ENCODE measurements at places on chromosomes 4 and X.

GRCh38 chr4:72449705-72450104 lies 119.3 kb downstream of the ADAMTS3 start:
- DNase-seq, result no peak

- DNase-seq, result no peak
Observed at GRCh38 chr4:55398966-55399365, 3.2 kb downstream of the TMEM165 start.

DNA sequence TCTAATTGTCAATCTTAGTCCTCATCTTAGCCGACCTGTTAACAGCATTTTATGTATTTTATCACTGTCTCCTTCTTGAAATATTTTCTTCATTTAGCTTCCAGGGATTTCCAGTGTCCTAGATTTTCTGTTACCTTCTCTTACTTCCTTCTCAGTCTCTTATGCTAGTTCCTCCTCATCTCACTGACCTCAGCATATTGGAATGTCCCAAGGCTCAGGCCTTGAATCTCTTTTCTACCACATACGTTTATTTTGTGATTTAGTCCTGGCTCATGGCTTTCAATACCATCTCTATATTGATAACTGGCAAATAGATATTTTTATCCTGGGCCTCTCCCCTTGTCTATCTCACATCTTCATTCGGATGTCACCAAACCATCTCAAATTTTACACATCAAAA lies 61.1 kb downstream of the IQCM start:
- DNase-seq, result no peak

GRCh38 chr4:89482926-89483595 lies 175.5 kb upstream of the GPRIN3 start:
- no peak for DNase-seq

DNA sequence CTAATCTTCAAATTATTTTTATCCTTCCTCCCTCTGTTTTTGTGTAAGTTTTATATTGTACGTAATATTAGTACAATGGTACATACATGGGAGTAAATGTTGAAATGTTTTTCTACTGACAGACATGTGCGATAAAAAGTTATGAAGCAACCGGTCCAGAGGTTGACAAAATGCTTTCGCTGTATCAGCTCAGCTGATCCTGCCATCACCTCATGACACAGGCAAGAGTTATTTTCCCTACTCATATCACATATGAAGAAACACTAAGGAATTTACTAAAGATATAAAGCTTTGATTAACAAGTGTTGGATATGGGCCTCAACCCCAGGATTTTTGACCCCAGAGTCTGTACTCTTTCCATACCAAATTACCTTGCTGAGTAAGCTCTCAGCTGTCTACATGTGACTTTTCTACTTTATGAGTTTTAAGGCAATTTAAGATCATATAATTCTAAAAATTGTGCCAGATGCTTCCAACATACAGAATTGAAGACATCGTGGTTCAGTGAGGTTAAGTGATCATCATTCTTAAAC lies 50.0 kb downstream of the CLCN5 start:
- no peak for DNase-seq

GRCh38 chrX:137194164-137194563 lies 160.4 kb upstream of the GPR101 start:
- DNase-seq, result no peak

DNA sequence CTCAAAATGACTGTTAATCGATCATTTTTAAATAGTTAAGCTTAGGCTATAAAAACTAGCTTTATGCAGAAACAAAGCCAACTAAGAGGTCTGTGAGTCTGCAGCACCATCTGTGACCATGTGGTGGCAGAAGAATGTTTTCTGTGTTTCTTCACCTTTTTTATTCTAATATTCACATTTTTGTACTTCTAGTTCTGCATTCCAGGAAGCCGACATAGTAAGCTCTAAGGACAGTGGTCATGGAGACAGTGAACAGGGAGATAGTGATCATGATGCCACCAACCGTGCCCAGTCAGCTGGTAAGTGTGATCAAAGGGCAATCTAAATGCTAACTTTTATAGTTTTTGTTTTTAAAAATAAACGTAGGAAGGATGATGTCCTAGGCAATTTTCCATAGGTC lies 5.6 kb downstream of the PCDH10 start:
- no peak for DNase-seq

GRCh38 chrX:41087201-41087600 lies 2.0 kb downstream of the USP9X start:
- no peak for DNase-seq

GRCh38 chr4:164526933-164527583 lies 226.9 kb upstream of the SMIM31 start:
- no peak for DNase-seq

- DNase-seq, result no peak
Observed at GRCh38 chrX:117397844-117398243, 718.8 kb downstream of the KLHL13 start.

GRCh38 chrX:51336584-51336983 lies 4.0 kb downstream of the NUDT10 start:
- DNase-seq, result no peak

GRCh38 chrX:150455215-150455608 lies 92.1 kb downstream of the MAMLD1 start:
- no peak for DNase-seq

DNA sequence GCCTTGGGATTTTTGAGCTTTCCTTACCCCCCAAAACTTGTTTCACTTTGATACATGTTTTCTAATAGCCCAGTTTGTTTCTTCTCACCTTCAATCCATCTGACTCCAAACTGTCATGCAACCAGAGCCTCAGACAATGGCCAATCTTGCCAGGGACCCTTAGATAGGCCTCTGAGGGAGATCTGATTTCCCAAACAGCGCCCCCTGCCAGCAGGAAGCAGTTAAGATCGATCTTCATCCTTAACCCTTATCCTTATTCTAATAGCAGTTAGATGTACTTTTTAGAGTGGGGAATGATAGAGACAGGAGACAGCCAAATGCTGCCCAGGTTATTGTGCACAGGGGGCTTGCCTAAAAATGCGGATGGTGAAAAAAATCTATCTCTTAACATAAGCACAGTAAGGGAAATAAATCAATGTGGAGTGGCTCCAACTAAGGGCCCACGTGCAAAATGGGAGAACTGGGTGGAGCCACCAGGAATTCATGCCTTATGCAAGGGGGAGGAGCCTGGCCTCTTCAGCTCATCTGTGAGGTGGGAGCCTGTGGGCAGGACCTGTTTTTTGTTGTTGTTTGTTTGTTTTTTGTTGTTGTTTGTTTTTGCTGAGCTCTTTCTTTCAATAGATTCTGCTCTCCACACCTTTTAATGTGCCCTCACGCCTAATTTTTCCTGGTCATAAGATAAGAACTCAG lies 833.6 kb upstream of the AGA start:
- no peak for DNase-seq

DNA sequence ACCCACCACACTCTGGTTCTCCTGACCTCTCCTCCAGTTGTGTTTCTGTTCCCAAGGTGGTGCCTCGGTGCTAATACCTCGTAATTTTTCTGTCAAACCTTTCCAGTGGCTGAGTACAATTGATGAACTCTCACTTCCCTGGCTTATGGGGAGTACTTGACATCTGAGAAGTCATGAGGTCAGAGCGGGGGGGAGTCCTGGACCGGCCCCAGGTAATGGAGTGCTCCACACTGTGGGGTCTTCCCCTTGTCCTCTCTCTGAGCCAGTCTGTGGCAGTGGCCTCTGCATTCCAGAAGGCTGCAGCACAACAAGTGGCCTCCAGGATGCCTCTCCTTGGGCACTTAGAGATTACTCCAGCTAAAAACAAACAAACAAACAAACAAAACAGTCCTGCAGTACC lies 122.5 kb upstream of the TRIM2 start:
- DNase-seq, result no peak

DNA sequence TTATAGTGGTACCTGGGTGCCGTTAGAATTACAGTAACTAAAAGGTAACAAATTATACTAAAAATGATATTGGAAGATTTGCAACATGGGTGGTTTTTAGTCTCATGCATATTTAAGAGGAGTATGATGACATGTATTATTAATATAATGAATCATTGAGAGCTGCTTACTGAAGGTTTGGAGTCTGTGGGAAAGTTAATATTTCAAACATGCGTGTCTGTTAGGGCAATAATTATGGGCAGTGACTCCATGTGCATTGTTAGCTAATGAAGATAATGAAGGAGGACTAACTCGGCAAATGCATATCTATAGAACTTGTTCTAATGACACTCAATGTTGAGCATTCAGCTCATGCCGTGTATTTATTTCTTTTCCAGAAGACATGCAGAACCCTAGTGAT lies 47.1 kb downstream of the MTHFD2L start:
- DNase-seq, result no peak

- DNase-seq, result no peak
Observed at GRCh38 chrX:70970482-70970995, 39.6 kb upstream of the SLC7A3 start.

GRCh38 chrX:112751076-112751475 lies 71.3 kb upstream of the LHFPL1 start:
- no peak for DNase-seq

DNA sequence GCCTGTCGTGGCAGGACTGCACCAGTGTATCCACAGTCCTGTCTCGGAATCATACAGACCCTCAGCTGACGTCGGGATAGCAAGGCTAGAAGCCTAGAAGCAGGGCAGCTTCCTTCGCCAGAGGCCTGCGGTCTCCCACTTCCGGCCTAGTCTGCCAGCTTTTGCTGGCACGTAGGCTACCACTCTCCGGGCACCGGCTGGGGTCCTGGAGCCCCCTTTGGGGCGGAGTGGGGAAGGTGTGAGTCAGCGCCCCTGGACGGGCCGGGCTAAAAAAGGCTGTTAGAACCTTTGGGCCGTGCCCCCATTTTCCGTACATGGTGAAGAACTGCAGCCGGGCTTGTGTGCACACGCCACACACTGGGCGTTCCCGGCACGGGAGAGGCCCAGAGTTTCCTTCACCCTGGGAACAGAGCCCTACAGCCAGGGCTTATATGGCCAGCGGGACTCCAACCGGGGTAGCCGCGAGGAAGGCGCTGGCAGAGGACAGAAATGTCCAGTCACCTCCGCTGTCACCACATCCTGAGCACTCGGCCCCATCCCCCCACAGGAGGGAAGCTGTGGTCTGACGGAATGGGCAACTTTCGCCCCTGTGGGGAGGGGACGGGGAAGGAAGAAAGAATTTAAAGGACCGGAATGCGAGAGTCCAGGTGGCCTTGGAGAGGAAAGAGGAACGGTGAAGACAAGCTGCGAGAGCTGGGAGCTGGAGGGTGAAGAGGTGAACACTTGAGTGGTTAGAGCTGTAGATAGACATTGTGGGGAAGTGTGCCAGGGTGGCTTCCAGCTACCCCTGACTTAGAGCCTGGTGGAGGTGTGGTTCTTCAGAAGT lies 4.6 kb downstream of the MAGIX start:
- DNase-seq, result peak; percentile 1

- DNase-seq, result no peak
Observed at GRCh38 chr4:83259586-83259985, 25.0 kb downstream of the COQ2 start.

Measured in cortex of kidney (tissue), 1 donor.